ENCODE measurements at places on chromosomes 13 and 19. TPM values are rescaled to one million over a fixed set of nuclear protein-coding genes. Genes with fewer than 3 reads are reported as not detected.

MBD3L2 gene
- not detected for total RNA-seq

OR7A5 gene
- total RNA-seq, result not detected

PRODH2 gene
- not detected for total RNA-seq

KLK6 gene
- total RNA-seq, result not detected

ZNF415 gene
- 23.9 TPM for total RNA-seq

TMEM59L gene
- total RNA-seq, result 1.5 TPM

RASAL3 gene
- 2.0 TPM for total RNA-seq
